ENCODE measurements at places on chromosomes 6 and 20.
A peak's percentile ranks its signal among the peaks of the same experiment; 100 is the strongest.

GRCh38 chr6:163355426-163355991, 59.0 kb upstream of the QKI start:
- DNase-seq: no peak

- no peak for DNase-seq
Observed at GRCh38 chr20:47137231-47137870, 219.1 kb downstream of the ZMYND8 start.

GRCh38 chr6:37354526-37355384, 972 bp downstream of the RNF8 start:
- DNase-seq: peak; percentile 28

DNA sequence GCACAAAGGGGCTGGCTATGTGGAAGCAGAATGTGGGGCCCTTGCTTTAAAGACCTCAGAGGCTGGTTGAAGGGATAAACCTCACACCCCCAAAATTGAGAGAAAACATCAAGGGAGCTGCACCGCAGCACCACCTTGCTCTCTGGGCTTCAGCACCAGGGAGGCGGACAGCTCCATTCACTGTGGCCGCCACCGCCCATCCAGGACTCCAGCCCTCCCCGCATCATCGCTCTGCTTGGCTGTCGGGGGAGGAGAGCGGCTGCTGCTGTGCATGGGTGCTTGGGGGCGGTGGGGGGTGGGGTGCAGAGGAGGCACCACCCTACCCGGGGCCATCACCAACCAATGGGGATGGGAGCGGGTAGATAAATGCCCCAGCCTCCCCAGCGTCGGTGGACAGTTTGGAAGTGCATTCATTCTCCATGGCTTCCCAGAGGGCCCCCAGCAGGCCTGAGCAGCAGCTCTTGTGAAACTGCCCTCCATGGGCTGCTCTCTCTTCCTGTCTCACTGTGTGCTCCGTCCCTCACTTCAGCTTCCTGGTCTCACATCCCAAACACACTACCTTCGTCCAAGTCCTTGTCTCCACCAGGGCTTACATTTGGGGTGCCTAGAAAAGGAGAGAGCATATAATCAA, 75.7 kb upstream of the BHLHE23 start:
- DNase-seq: peak; percentile 53

- DNase-seq: no peak
Observed at GRCh38 chr20:15616626-15617025, 956.6 kb downstream of the KIF16B start.

DNA sequence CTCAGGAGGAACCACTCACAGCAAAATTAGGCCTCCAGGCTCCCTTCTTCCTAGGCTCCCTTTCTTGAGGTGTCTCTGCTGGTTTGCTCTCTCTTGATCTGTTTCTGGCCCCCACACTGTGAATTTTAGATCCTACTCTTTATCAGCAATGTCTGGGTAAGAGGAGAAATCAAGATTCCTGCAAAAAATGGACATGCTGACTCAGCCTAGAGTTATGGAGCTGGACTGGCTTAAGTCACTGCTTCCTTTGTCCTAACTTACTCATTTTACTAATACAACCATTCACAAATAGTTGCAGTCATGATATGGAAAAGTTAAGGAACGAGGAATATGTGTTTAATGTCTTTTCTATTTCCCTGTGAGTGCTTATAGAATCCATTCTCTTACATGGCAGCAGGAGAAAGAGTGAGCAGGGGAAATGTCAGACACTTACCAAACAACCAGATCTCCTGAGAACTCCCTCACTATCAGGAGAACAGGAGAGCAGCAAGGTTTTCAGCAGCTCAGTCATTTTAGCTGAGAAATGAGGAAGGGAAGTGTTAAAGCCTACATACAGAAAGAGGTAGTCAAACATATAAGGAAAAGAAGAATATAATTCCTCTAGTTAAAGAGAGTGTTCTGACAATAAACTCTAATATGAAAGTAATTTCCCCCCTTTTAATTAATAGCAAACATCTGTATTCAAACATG, 160.8 kb downstream of the PDE7B start:
- DNase-seq: peak; percentile 16

DNA sequence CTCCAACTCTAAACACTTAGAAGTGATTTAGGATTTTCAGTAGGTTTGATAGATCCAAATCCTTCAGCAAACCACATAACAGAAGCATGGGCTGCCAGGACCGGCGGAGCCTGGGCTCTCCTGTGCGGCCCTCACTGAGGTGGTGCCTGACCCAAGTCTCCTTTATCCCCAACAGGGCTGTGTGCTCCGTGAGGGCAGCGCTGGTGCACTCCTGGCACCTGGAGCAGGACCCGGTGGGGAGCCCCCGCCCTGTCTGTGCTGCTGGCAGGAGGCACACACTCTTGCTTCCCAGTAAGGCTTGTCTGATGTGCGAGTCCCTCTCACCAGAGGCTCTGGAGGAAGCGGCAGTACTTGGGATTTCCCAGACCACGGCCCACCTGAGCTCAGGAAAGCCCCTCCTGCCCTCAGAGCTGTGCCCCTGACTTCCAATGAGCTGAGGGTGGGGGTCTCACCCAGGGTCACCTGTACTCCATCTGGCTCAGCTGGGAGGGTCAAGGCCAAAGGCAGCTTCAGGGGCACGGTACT, 56.2 kb downstream of the PYGB start:
- DNase-seq: no peak

DNA sequence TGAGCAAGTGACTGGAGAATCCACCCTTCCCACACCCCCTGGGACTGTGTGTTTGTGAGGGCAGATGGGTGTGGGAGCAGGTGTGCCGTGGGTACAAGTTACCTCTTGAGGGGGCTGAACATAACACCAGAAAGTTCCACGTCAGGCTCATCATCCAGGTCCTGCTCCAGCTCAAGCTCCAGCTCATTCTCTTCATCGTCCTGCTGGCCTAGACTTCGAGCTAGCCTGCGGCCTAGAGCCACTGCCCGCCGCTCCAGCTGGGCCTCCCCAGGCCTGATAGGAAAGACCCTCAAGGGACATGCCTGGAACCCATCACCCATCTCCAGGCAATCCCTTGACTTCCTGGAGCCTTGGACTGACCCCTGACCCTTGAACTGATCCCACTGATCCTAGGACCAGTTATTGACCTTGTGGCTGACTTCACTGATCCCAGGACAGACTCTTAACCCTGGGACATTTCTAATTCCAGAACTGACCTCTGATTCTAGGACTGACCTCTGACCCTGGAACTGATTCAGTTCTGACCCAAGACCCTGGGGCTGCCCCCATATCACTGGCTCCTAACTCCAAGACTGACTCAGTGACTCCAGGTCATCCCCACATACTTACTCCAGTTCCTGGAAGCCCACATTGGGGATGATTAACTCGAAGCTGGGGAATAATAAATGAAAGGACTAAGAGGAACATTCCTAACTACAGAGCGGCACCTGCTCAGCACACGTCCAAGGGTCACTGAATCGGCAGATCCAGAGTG, 11.8 kb upstream of the SPAG4 start:
- DNase-seq: no peak

GRCh38 chr6:132751306-132751705, 6.4 kb downstream of the VNN2 start:
- DNase-seq: no peak

- DNase-seq: no peak
Observed at GRCh38 chr6:43761666-43762409, 8.2 kb upstream of the VEGFA start.

GRCh38 chr20:62740286-62741141, 31.9 kb downstream of the NTSR1 start:
- no peak for DNase-seq

- no peak for DNase-seq
Observed at GRCh38 chr6:125252891-125253290, 48.9 kb downstream of the HDDC2 start.

GRCh38 chr6:10269814-10270472, 144.9 kb downstream of the TFAP2A start:
- DNase-seq: no peak

DNA sequence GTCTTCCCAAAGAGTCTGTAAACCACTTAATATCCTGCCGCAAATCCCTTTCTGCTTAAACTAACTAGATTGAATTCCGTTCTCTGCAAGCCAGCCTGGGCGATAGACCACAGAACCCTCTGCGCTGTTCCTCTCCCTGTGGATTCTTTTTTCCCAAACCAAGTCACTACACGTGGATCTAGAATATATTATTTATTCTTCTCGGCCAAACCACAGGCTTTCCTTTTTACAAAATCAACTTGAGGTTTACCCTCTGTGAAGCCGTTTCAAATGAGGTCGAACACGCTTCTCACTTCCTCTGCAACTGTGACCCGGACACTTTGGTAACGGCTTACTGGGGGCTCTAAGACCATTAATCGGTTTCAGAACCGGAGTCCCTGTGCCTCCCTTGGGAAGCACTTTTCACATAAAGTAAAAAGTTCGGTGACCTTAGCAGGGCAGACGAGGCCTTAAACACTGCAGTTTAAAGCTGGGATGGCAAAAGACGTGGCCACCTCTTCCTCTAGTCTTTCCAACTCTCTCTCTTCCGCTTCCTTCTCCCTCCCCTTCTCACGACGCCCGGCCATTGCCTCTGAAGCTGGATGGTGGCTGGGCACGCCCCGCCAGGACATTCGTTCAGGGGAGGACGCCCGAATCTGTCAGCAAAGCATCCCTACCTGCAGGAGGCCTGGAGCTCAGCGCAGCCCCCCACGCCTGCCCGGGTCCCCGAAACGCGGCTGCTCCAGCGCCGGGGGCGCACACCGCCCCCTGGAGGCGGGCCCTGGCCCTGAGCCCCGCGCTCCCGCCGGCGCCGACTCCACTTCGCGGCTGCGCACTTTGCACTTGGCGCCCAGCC, 55.0 kb upstream of the FOXC1 start:
- DNase-seq: no peak

DNA sequence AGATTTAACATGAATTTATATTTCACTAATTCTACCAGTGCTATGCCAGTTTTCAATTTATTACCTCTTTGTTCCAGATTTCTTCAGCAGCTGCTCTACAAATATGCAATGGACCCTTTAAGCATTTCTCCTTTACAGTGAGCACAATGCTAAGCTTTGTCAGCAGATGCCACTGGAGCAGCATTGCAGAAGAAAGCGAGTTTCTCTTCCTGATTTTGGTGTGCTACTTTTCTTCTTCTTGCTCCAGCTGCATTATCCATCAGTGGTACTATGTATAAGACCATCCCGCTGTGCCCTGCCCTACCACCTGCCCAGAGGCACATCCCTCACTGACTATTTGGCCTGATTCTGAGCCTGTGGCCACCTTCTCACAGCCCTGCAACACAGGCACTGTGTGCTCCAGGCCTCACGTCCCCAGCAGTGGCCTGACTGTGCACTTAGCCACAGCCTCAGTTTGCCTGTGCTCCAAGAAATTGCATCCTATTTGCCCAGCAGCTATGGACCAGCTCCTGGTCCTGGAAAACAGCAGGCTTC, 84.1 kb downstream of the TNFAIP3 start:
- no peak for DNase-seq

All from mesendoderm (in vitro differentiated cells).